ENCODE measurements at places on chromosomes 5 and 9. TPM values are rescaled to one million over a fixed set of nuclear protein-coding genes. Genes with fewer than 3 reads are reported as not detected.
A peak's percentile ranks its signal among the peaks of the same experiment; 100 is the strongest.

DNA sequence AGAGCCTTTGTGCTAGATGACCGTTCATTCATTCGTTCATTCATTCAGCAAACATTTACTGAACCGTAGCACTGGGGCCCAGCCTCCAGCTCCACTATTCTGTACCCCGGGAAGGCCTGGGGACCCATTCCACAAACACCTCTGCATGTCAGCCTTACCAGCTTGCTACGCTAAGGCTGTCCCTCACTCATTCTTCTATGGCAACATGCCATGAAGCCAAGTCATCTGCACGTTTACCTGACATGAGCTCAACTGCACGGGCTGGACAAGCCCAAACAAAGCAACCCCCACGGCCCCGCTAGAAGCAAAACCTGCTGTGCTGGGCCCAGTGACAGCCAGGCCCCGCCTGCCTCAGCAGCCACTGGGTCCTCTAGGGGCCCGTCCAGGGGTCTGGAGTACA is 6.0 kb downstream of the CEL start:
- DNase-seq: no peak

DNA sequence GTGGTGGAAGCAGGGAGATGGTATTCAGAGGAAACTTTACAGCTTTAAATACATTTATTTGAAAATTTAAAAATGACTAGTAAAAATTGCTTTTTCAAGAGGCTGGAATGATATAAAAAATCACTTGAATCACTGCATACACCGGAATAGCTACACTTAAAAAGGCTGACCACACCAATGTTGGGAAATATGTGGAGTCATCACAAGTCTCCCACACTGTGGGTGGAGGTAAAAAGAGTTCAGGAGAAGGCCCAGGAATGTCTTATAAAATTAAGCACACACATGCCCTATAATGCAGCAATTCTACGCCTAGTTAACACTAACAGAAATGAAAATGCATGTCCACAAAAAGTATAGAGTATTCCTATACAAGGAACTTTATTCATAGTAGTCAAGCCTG is 198.1 kb downstream of the ROR2 start:
- no peak for DNase-seq

GRCh38 chr9:98118640-98119601 is at the start of gene TRIM14:
Gene TRIM14, minus strand, starts transcription at chr9:98119222. Its CDS starts 34 bp downstream, at chr9:98119188.
- DNase-seq: peak; percentile 81

DNA sequence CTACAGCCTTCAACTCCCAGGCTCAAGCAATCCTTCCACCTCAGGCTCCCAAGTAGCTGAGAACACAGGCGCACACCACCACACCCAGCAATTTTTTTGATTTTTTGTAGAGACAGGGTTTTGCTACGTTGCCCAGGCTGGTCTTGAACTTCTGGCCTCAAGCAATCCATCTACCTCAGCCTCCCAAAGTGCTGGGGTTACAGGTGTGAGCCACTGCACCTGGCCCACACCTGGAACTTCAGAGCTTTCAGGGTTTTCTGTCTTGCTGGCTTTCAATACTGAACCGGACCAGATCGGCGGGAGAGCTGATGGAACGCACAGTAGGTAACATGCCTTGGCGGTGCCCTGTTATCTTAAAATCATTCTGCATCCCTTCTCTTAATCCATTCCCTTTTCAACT is 30.8 kb downstream of the IPPK start:
- no peak for DNase-seq

GRCh38 chr5:132758451-132758850 is 11.2 kb downstream of the CCNI2 start:
- DNase-seq: no peak

DNA sequence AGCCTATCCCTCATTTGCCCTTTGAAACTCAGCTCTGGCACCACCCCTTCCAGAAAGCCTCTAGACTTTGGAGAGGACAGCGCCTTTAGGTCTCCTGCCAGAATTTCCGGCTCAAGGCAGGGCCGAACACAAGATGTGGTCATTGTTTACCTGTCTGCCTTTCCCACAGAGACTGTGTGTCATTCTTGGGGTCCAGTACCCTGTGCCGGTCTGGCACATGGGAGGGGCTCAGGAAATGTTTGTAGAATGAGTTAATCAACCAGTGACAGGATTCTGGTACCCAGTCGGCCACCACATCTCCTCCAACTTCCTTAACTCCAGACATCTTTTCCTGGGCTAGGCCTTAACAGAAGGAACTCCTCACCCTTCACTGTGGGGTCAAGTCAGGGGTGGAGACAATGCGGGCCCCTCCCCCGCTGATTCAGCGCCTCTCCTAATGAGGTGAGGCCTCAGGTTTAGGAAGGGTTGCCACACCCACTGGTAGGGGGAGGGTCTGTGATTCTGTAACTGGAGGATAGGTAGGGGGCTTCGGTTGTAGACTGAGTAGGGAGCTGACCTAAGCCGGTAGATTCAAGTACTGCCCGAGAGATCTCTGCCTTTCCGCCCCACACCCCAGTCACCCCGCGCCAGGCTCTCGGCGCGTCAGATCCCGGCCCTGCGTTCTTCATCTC is 29.3 kb downstream of the PCDH1 start:
- no peak for DNase-seq

- no peak for DNase-seq
Observed at GRCh38 chr5:52837591-52838001, 49.9 kb downstream of the ITGA1 start.

- DNase-seq: no peak
Observed at GRCh38 chr9:114894609-114895433, 35.6 kb downstream of the TNFSF8 start.

IL13 gene
- not detected for total RNA-seq

DNA sequence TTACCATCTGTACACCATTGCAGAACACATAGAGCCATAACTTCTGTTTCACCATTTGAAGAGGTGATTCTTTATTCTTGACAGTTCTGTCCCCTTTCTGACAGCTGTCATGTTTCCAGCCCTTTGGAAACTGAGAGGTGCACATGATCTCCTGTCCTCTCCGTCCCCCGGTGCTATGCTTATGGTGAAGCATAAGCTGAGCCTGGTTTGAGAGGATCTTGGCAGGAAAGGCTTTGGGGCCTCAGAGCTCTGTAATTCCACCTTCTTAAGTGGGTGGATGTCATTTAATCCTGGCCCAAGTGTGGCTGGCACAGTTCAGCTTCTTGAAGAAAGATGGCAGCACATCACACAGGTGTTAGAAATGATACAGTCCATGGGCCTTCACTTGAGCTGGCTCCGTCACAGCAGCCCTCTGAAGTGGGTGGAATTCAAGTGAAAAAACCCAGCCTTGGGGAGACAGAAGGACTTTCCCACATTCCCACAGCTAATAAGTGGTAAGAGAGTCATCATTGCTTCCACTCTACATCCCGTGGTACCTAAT is 30.7 kb upstream of the GRPEL2 start:
- DNase-seq: no peak
